Endothelial cell (in vitro differentiated cells): ENCODE measurements at places on chromosomes 2 and 18.

DNA sequence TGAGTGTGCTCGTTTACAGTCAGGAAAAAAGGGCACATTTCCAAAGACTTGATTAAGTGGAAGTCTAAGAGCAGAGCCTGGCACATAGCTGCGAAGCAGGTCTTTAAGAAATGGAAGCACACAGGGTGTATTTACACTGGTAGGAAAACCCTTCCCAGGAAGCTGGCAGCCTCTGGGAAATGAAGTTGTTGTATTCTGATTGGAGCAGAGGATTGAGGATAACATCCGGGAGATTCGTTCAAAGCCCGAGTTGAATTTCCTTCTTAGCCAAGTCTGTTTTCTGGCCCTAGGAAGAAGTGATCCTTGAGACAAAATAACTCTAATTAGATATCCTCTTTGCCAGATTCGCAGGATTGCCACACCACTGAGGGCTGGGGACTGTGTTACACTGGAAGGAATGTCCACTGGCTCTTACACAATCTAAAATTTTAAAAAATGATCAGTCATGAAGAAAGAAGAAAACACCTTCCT lies 75.9 kb downstream of the ITGB1BP1 start:
- H3K36me3 ChIP-seq: peaks cover 25% of the 10 kb centered on the region
- H3K4me3 ChIP-seq: no peak overlapping the region
- DNase-seq: no peak
- H3K4me1 ChIP-seq: peaks cover 19% of the 10 kb centered on the region

DNA sequence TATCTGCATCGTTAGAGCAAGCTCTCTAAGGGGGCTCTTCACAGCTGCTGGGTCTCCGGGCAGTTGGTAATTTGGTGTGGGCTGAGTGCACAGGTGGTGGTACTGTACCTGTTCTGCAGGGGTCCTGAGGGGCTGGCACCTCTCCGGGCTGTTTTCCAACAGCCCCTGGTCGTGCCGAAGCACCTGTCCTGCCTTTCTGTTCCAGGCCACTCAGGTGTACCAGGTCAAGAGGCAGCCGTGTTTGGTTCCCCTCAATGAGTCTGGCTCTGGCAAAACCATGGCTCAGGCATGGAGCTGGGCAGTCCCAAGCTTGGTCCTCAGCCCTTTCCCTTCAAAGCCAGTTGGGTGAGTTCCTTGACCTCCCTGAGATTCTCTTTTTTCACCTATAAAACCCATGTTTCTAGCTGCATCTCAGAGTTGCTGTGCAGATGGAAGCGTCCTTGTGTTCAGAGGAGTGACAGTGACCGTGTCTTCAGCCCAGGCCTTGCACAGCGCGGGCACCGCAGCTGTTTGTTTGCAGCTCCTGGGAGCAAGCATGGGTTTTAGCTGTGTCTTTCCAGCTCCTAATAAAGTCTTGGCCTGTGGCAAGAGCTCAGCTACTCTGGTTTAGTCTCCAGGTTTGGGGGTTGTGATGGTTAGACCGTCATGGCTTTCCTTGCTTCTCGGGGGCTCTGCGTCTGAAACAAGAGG lies 110.9 kb downstream of the GLI2 start:
- H3K4me3 ChIP-seq: no peak overlapping the region
- peaks cover 3% of the 10 kb centered on the region for H3K27me3 ChIP-seq
- H3K4me1 ChIP-seq: no peaks in the 10 kb centered on the region
- H3K36me3 ChIP-seq: no peaks in the 10 kb centered on the region

GRCh38 chr2:156538083-156538504 lies 101.9 kb downstream of the GPD2 start:
- no peak for DNase-seq
- peaks cover 8% of the 10 kb centered on the region for H3K36me3 ChIP-seq
- peaks cover 11% of the 10 kb centered on the region for H3K4me1 ChIP-seq
- H3K27ac ChIP-seq: no peak overlapping the region
- no peak overlapping the region for H3K4me3 ChIP-seq
- peaks cover 2% of the 10 kb centered on the region for H3K27me3 ChIP-seq

- DNase-seq: no peak
- H3K4me1 ChIP-seq: peaks cover 22% of the 10 kb centered on the region
- no peak overlapping the region for H3K27ac ChIP-seq
- H3K4me3 ChIP-seq: no peak overlapping the region
- peaks cover under 1% of the 10 kb centered on the region for H3K36me3 ChIP-seq
Measured at GRCh38 chr2:190891372-190891771, 10.8 kb downstream of the GLS start.

- no peak for DNase-seq
- H3K4me3 ChIP-seq: no peak overlapping the region
- H3K36me3 ChIP-seq: no peaks in the 10 kb centered on the region
- H3K27me3 ChIP-seq: no peaks in the 10 kb centered on the region
Measured at GRCh38 chr18:53689886-53690285, 534.6 kb downstream of the MBD2 start.

DNA sequence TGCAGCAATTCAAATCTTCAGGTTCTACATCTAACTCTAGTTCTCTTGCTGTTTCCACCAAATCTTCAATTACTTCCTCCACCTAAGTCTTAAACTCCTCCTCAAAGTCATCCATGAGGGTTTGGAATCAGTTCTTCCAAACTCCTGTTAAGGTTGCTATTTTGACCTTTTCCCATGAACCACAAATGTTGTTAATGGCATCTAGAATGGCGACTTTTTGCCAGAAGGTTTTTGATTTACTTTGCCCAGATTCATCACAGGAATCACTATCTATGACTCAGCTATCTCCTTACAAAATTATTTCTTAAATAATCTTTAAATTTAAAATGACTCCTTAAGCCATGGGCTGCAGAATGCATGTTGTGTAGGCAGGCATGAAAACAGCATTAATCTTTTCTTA lies 368.9 kb upstream of the TNP1 start:
- no peak overlapping the region for H3K27ac ChIP-seq
- H3K36me3 ChIP-seq: no peaks in the 10 kb centered on the region
- no peaks in the 10 kb centered on the region for H3K4me1 ChIP-seq
- H3K27me3 ChIP-seq: peaks cover 3% of the 10 kb centered on the region
- H3K4me3 ChIP-seq: no peak overlapping the region

- no peak for DNase-seq
- H3K4me1 ChIP-seq: no peaks in the 10 kb centered on the region
- no peaks in the 10 kb centered on the region for H3K36me3 ChIP-seq
Measured at GRCh38 chr2:95303191-95303919, 6.2 kb downstream of the KCNIP3 start.

GRCh38 chr2:207167099-207167923 lies 1.6 kb upstream of the KLF7 start:
- peak overlapping the region; percentile 96 for H3K4me3 ChIP-seq
- peak overlapping the region; percentile 92 for H3K27ac ChIP-seq
- peaks cover 18% of the 10 kb centered on the region for H3K27me3 ChIP-seq
- peaks cover 19% of the 10 kb centered on the region for H3K36me3 ChIP-seq
- H3K4me1 ChIP-seq: peaks cover 41% of the 10 kb centered on the region

DNA sequence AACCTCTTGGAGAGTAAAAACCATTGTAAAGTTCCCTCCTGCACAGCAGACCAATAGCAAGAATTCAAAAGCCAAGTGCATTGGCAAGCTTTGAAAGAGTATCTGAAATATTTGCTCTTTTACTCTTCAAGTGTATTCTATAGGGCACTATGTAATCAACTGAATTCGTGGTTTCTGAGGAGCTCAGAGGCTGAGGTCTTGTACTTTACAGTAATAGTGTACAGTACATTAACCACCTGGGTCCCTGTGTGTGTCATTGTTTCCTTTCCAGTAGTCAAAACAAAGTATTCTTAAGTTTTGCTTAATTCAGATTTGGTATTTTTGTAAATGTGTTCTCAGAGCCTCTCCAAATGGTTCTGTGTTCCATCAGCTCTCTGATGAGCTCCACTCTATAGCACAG lies 769.7 kb downstream of the LRRTM4 start:
- H3K4me1 ChIP-seq: peaks cover 5% of the 10 kb centered on the region
- H3K27me3 ChIP-seq: no peaks in the 10 kb centered on the region
- DNase-seq: no peak
- H3K27ac ChIP-seq: no peak overlapping the region
- no peak overlapping the region for H3K4me3 ChIP-seq

DNA sequence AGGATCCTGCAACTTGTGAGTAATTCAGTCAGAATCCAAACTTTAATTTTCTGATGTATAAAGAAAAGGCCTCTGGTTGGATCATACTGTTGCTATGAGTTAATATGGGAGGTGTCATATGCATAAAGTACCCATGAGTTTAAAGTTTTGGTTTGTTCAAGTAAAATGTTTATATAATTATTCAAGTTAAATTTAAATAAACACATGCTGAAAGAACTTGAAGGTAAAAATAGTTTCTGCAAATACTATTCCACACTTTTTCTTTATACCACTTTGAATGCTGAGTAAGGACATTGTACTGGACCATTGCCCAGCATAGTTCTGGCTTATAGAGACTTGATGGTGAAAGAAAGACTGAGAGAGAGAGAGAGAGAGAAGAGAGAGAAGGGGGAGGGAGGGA lies 30.7 kb downstream of the PKP4 start:
- no peak overlapping the region for H3K27ac ChIP-seq
- DNase-seq: no peak
- peaks cover 48% of the 10 kb centered on the region for H3K4me1 ChIP-seq
- no peak overlapping the region for H3K4me3 ChIP-seq

GRCh38 chr18:47618758-47619157 lies 311.7 kb downstream of the SMAD2 start:
- peaks cover 2% of the 10 kb centered on the region for H3K4me1 ChIP-seq
- no peak for DNase-seq
- peaks cover 1% of the 10 kb centered on the region for H3K27me3 ChIP-seq
- H3K27ac ChIP-seq: no peak overlapping the region
- H3K36me3 ChIP-seq: no peaks in the 10 kb centered on the region

DNA sequence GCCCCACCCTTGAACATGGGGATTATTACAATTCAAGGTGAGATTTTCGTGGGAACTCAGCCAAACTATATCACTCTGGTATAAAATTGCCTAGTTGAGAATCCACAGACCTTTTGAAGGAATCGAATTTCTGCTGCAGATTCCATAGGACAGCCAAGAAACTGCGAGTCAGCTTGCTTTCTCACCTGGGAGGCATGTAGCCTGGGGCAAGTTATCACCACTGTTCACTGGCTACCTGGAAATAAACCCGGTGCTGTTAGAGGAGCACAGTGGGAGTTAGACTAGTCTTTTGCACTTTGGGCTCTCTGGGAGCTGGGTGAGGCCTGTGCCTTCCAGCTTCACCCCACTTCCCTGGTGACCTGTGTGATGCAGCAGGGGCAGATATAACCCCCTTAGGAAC lies 1043.5 kb downstream of the TDRD15 start:
- DNase-seq: no peak
- no peaks in the 10 kb centered on the region for H3K4me1 ChIP-seq
- H3K36me3 ChIP-seq: no peaks in the 10 kb centered on the region
- no peak overlapping the region for H3K4me3 ChIP-seq
- no peak overlapping the region for H3K27ac ChIP-seq

DNA sequence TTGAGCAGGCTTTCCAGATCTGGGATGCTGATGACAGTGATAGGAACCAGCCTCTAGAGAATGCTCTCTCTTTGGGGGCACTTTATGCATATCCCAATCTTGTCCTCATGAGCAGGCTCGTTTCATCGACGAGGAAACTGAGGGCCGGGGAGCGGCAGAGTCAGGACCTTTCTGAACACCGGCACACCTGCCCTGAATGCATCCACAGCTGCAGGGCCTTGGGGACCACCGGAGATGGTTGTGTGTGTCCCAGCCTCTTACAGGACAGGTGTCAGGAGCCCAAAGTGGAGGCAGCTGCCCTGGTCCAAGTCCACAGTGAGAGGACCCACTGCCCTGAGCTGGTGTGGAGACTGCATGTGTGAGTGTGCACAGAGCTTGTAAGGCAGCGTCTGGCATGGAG lies 47.6 kb upstream of the FAHD2A start:
- H3K36me3 ChIP-seq: no peaks in the 10 kb centered on the region
- DNase-seq: no peak
- H3K27me3 ChIP-seq: peaks cover 19% of the 10 kb centered on the region

- no peaks in the 10 kb centered on the region for H3K36me3 ChIP-seq
- H3K4me3 ChIP-seq: no peak overlapping the region
- no peak for DNase-seq
- H3K27ac ChIP-seq: no peak overlapping the region
- H3K27me3 ChIP-seq: no peaks in the 10 kb centered on the region
- no peaks in the 10 kb centered on the region for H3K4me1 ChIP-seq
Measured at GRCh38 chr2:188474316-188474715, 182.6 kb downstream of the GULP1 start.
